Activated CD4-positive, alpha-beta T cell treated with anti-CD3 and anti-CD28 coated beads, Interleukin-2, Interleukin-4, amounts not matched to agents 100 ng/mL and 50 ng/mL, durations not matched to agents 16 hours and 8 hours (primary cell): ENCODE measurements at places on chromosomes 7 and 10.

- DNase-seq, result no peak
Measured at GRCh38 chr7:148852272-148852671, 31.8 kb downstream of the EZH2 start.

- DNase-seq, result no peak
Measured at GRCh38 chr7:3309140-3309539, 8.1 kb downstream of the SDK1 start.

- no peak for DNase-seq
Measured at GRCh38 chr7:158500651-158501052, 87.0 kb downstream of the PTPRN2 start.

DNA sequence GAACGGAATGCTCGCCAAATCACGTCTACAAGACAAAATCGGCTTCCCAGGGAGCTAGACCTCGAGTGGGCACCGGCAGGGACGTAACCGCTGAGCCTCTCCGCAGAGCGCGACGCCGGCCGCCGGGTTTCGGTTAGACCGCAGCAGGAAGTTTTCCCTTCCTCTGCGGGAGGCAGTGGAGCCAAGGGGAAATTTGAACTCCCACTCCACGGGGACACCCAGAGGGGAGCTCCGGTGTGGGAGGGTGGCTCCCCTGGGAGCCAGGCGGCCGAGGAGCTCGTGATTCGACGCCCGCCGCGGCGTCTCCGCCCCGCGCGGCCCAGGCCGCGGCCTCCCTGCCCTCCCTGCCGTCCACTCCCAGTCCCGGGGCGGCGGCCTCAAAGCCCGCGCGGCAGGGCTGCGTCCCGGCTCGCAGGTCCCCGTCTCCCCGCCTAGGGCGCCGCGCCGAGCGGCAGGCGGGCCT lies 426 bp downstream of the SYPL1 start:
- DNase-seq, result peak; percentile 37

DNA sequence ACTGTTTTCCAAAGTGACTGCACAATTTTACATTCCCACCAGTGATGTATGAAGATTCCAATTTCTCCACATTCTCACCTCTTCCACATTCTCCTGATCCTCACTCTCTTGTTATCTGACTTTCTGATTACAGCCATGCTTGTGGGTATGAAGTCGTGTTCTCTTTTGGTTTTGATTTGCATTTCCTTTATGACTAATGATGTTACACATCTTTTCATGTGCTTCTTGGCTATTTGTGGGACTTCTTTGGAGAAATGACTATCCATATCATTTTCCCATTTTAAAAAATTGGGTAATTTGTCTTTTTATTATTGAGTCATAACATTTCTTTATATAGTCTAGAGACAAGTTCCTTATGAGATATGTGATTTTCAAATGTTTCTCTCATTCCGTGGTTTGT lies 10.5 kb upstream of the GIMAP8 start:
- no peak for DNase-seq

DNA sequence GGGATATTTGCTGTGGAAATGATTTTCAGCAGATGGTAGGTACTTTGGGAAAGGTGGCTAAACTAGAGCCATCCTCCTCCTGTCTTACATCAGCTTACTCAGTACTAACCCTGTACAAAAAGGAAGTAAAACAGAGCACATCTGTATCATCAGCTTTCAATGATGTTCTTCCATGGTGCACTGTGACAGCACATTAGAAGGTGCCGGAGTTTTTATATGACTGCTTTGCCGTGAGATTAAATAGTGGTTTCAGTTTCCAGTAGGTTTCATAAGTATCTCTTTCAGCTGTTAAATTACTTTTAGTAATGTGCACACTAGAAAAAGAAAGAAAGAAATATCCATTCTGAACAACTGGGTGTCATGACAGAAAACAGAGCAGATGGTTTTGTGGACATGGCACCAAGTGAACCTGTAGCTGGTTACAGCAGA lies 86.5 kb downstream of the ARID5B start:
- peak; percentile 90 for DNase-seq

DNA sequence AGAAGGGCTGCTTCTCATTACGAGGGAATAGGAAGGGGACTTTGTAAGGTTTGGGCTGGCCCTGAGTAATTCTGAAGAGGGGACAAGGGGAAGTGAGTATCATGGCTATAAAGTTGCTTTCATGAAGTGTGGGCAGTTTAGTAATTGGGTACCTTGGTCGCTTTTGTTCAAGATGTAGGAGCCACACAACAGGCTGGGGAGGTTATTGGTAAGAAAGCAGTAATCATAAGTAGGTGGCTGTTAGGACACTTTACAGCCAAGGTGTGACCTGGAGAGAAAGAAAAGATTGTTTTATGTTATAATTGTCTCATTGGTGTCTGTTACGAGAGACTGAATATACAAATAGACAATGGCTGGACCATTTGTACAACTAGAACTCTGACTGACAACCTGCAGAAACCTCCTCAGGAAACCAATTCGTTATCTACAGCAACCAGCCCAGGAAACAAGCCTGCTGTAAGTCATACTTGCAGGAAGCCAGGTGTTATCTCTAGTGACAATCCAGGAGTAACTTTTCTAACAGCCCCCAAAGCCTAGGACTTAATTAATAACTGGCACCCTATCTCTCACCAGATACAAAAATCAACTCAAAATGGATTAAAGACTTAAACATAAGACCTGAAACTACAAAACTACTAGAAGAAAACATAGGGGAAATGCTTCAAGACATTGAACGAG lies 5.0 kb upstream of the CCM2 start:
- DNase-seq, result peak; percentile 21

- DNase-seq, result no peak
Measured at GRCh38 chr10:71745664-71746250, 26.2 kb upstream of the C10orf105 start.

DNA sequence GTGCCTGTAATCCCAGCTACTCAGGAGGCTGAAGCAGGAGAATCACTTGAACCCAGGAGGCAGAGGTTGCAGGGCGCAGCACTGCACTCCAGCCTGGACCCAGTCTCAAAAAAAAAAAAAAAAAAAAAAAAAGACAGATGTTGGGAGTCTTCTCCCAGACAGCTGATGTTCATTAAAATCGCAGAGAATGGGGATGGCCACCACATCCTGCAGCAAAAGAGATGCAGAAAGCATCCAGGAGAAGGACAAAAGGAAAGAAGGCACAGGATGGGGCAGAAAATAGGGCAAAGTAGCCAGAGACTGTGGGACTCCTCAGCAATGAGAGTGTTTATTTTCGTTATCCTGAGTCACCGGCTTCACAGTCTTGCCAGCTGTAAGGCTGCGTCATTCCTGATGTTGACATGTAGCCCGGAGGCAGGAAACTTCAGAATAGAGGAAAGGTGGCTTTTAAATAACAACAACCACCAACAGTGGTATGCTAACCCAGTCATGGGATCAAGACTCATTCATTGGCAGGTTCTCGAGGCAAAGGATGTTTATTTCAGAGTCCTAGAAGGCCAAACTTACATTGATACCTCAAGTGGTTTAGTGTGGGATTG lies 149.5 kb upstream of the SVIL start:
- DNase-seq, result no peak

- peak; percentile 37 for DNase-seq
Measured at GRCh38 chr10:26860102-26860442, 686 bp downstream of the ABI1 start.

DNA sequence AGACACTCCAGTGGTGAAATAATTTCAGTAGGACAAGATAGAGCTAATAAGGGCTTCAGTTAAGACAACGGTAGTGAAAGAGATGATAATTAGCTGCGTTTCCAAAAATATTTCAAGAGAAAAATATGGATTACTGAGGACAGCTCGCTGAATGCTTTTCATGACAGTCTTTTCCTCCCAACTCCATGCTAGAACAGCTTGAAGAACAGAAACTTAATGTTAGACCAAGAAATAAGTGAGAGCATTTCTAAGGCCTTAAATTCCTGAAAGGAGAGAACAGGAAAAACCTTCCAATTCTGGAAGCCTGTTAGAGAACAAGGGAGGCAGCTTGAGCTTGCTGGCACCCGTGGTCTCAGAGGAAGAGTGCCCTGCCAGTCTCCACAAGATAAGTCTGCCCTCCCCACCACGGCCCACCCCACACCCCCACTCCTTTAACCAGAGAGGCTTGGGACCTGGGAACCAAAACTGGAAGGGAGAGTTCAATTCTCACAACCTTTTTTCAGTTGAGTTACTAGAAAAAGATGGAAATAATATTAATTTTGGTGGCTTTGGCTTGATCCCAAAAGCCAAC lies 1148.0 kb upstream of the CELF2 start:
- DNase-seq, result no peak

DNA sequence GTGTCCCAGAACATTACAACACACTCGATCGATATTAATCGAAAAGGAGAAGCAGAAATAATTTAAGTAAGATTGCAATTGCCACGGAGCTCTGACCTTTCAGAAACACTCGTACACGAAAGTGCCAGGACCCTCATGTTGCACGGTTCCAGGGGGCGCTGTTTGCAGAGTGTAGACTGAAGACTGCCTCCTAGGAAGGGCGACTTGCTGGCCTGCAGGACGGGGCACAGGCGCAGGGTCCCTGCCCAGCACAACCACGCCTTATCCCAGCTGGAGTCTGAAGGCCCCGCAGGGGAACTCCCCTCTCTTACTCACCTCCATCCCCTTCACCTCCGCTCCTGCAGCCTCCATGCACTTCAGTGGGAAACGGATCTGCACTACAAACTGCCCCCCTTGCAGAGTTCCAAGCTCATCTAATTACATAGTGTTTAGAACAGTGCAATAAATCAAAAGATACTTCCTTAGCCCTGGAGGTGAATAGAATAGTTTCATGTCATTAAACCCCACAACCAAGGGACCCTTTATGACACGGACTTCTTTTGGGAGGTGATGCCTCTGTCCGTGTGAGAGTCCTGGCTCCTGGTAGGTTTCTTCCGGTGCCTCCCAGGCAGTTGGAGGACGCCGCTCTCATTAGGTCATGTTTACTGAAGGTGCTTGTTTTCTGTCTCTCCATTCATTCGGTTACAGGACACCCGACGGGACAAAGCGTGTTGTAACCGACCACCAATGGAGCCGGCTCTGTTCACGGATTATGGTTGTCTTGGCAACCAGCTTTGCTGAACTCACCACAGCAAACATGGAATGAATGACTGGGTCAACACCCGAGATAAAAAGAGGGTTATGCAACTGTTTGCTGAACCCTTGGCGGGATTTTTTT lies 262.2 kb downstream of the BAMBI start:
- no peak for DNase-seq
